ENCODE measurements at places on chromosomes 2 and 18.

- no peak for DNase-seq
These were observed 75.4 kb upstream of the MAP4K3 start for GRCh38 chr2:39512434-39512935.

DNA sequence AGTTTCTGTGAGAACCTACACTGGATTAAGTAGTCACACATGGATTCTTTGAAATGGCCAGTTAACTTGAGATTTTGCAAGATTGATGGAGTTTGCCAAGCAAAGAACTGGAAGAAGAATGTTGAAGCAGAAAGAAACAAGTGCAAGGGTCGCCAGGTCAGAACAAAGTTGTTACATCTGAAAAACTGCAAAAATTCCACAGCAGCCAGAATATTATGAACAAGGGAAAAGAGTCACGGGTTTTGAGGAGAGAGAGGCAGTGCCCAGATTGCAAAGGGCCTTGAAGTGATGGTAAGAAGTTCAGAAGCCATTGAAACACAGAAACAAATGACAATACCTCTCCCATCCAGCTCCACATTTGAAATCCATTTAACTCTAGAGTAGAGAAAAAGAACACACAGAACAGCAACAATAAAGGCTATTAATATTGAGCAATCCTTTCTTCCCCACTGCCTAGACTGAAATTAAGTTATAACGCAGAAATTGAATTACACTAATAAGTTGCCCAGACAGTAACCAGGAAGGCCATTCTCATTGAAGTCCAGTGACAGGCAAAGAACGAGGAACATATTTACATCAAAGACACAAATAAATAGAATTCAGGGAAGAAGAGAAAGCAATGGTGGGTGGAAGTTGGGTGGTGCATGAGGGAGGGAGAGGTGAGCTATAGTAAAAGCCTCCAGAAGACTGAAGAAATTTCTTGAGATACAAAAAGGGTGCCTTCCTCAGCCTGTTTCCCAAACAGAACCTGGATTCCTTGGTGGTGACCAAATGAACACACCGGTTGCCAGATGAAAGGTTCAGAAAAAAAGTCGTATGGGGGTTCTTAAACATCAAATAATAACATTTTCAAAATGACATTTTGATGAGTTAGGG is 80.6 kb downstream of the ARHGAP15 start:
- no peak for DNase-seq

- DNase-seq: no peak
These were observed 23.6 kb upstream of the VWA3B start for GRCh38 chr2:98063291-98063854.

GRCh38 chr2:216775043-216775453 is 79.7 kb upstream of the IGFBP5 start:
- no peak for DNase-seq

DNA sequence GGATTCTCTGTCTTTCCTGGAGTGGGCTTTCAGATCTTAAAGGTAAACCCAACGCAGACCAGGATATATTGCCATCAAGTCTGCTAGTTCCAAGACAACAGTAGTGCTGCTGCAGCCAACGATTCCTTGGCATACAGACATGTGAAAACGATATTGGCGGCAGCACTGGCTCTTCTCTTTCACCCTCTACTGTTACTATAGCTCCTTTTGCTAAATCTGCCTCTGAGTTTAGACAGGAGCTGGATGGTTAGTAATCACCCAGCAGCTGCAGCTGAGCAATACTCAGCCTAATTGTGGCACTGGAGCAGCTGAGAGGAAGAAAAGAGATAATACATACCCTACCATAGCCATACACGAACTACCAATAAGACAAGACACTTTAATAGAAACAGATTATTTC is 4.0 kb downstream of the YES1 start:
- DNase-seq: no peak

GRCh38 chr2:187372213-187372612 is 75.8 kb downstream of the CALCRL start:
- no peak for DNase-seq

GRCh38 chr2:90209806-90210205 is 1518.3 kb downstream of the RPIA start:
- DNase-seq: no peak

DNA sequence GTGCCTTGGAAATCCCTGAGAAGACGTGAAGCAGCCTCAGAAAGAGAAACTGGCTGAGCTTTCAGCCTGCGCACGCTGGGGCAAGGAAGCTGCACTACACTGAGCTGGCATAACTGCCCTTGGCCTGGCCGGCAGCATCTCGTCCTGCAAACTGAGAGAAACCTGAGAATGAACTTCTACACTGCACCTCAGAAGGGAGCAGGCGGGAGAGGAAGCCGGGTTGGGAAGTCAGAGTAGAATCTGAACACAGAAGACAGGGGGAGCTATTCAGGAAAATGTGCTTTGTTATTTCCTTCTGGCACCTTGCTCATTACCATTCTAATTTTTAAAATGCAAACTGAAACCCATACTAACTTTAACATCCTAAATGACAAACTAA is 70.9 kb downstream of the ZEB2 start:
- no peak for DNase-seq

DNA sequence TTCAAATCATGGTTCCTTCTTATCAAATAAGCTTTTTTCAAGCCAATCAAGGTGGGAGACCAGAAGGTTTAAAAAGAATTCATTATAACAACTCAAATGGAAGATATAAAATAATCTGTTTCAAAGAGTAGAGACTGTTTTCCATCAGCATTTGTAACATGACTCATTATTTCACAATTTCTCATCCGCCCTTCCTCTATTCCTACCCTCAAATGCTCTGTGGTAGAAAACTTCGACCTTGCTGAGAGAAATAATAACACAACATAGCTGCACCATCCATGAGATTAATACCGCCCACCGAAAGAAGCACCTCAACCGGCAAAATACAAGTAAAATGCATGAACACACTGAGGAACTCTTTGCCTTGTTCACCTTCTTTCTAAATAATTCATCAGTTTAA is 2039.2 kb upstream of the CELF4 start:
- DNase-seq: no peak

DNA sequence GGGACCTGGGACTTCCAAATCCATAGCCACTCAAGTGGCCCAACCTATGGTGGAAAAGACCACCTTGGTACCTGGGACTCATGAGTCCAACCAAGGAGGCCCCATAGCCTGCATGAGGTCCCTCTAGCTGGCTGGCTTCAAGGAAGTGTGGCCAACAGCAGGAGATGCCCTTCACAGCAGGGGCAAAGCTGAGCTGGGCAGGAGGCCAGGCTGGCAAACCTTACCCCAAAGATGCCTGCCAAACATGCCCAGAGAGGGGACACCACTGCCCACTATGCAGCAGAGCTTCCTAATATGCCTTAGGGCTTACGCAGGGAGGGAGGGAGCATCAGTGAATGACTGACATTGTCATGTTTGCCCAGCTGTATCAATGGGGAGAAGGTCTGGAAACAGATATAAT is 188.0 kb upstream of the GLI2 start:
- DNase-seq: no peak

- no peak for DNase-seq
These were observed 195.5 kb downstream of the L3MBTL4 start for GRCh38 chr18:6219116-6219717.
